ENCODE measurements at places on chromosomes 2 and 18.

DNA sequence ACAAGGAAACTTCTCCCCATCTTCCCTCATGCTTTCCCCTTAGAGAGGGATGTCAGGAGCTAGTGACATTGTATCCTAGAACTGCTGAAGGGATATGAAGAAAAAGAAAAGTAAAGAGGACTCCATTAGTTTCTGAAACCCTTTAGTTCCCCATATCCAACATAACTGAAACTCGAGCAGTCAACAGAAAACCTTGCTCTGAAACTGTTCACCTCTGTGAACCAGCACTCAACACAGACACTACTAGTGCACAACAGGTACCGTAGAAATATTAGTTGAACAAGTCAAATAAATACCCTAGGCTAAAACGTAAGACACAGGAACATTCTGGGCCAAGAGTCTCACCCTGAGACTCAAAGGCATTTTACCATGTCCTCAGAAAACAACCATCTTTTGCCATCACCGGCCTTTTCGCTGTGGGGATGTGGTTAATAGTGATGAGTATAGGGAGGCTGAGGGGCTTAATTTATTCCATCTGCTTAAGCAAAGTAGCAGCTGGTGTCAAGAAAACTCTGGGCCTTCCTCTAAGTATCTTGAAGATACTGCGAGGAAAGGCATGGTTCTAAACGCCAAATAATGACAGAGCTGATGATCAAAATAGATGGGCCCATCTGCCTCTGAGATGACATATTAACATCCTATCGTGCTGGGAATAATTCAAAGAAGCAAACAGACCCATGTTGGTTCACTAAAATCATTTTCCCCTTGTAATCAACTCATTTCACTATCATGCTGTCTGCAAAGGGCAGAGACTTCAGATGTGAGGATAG, 156.8 kb downstream of the STK39 start:
- no peak for DNase-seq

DNA sequence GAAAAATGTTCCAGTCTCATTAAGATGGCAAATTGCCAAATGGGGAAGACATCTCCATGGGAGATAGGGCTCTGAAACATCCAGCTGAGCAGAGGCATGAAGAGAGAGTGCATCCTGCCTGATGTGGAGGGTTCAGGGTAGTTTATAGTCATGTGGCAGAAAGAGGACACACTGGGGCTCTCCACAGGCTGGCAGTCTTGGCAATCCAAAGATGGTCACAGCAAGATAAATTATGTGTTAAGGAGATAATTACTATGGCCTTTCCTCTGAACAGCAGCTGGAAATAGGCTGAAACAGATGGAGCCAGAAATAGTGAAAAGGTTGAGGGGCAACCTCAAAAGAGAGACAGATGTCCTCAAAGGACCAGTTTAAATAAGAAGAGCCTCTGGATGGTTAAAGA, 97.2 kb downstream of the DCC start:
- DNase-seq = no peak

- DNase-seq = no peak
Measured at GRCh38 chr18:80238651-80239260, 8.6 kb downstream of the PARD6G start.

GRCh38 chr2:240595381-240596079, 9.0 kb downstream of the CAPN10 start:
- DNase-seq = peak; percentile 11

- peak; percentile 36 for DNase-seq
Measured at GRCh38 chr18:32093523-32093922, 1.8 kb downstream of the RNF138 start.

DNA sequence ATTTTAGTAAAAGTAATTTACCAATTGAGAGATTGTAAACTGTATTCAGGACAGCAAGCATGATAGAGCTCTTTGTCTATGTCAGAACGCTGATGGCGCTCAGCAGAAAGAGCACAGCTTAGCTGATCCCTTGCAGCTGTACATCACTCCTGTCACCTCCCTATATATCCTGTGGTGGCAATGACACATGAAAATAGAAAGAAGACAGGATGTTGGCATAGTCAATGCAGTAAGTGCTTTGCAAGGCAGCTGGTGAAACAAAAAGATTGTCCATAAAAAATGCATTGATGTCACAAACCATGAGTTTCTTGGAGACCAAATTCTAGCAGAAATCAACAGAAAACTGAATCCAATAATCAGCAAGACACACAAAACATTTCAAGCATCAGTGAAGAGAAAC, 221.5 kb downstream of the RIT2 start:
- DNase-seq = no peak

DNA sequence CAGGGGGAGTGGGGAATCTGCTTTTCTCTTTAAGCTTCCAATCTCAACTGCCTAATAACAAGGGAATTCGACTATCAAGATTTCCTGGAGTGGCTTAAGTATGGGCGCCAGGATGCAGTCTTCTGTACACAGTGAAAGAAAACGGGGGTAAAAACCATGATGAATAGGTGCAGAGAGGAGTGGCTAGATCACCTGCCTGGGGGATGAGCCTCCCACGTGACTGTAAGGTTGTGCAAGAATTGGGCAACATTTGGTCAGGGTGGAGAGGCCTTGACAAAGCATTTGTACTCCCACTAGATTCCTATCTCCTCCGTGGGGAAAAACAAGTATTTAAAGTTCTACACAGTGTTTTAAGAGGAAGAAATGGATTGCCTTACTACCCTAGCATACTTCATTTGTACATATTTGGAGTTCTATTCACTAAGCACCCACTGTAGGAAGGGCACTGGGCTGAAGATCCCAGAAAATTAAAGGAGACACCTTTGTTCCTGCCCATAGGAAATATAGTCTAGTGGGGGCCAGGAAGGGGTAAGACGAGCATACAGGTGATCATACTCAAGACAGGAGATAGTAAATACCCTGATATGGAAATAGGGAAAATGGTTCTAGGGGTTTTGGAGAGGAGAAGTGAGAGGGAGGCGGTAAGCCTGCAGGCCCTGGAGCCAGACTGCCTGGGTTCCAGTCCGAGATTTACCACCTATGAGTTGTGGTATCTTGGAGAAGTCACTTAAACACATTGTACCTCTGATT, 29.2 kb downstream of the EPAS1 start:
- peak; percentile 75 for DNase-seq

DNA sequence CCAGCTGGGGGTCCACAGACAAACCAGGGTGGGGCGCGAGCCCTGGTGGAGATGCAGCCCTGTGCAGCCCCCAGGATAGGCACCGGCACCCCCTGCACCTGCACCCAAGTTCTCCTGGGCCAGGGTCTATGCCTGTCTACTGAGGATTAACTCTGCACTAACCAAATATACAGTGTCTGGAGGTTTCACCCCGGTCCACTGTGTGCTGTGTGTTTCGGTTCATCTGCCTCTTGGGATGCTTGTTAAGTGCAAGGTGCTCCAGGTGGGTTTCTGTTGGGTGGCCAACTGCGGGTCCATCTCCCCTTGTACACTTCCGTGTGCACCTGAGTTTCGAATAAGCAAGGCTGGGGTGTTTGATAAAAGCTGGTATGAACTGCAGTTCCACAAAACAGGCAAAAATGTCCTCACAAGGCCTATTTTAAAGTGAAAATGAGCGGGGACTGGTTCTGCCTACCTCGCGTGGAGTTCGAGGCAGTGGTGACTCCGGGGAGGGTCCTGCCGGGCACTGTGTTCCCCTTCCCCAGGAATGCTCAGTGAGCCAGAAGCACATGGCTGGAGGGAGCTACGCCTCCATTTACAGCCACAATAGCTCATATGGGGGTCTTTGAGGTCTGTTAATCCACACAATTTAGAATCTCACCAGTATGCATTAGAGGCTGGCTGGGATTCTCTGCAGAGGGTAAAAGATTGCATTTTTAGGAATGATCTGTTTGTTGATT, 70.7 kb downstream of the EDAR start:
- no peak for DNase-seq

DNA sequence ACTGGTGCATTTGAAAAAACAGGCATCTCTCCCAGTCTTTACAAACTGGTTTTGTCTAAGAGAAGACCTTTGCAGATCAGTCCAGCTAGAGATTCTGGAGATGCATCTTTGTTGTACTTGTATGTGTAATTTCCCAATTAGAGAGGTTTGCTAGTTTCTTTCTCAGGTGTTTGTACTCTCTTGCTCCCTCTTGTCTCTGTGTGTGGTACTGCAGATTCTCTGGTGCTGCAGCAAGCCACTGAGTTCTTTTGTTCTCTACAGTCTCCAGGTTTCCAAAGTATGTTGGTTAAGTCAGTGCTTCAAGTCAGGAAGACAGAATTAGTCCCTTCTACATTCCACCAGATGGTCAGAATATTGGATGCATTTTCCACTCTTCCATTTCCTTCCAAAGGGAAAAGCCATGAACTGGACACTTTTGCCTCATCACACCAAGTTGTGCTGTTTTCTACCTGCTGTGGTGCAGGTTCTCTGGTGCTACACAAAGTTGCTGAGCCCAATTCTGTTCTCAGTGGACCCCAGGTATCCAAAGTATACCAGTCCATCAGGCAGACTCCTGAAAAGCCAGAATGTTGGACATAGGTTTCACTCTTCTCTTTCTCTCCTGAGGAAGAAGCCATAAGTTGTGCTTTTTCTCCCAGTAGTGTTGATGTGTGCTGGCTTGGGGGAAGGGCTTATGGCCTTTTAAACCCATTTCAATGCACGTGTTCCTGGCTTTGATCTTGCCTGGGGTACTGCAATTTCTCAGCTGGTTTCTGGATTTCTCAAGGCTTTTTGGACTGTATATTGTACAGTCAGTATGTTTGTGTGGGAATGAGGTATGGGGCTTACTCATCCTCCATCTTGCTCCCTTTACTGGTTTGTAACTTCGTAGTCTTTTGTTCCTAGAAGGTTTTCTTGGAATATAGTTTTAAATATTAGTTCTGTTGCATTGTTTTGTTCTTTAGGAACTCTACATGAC, 29.8 kb downstream of the EPC2 start:
- DNase-seq = peak; percentile 41
